NCI-H1092 (cell line): ENCODE measurements at places on chromosomes 6 and 20.

DNA sequence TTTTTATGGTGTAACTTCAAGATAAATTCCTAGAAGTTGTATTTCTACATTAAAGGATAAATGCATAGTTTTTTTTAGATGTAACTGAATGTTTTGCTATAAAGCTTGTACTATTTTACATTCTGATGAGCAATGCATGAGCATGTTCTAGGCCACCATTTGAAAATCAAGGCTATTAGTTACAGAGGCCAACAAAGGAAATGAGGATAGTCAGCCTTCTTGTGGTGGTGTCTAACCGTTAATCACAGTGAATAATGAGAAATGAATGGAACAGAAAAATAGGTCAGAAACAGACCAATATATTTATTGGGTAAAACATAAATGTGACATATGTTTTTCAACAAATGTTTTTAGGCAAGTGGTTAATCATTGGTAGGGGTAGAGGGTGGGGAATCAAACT lies 37.6 kb upstream of the L3MBTL3 start:
- no peak for DNase-seq

- DNase-seq: no peak
These were observed 34.6 kb downstream of the SOX4 start for GRCh38 chr6:21628160-21628559.

DNA sequence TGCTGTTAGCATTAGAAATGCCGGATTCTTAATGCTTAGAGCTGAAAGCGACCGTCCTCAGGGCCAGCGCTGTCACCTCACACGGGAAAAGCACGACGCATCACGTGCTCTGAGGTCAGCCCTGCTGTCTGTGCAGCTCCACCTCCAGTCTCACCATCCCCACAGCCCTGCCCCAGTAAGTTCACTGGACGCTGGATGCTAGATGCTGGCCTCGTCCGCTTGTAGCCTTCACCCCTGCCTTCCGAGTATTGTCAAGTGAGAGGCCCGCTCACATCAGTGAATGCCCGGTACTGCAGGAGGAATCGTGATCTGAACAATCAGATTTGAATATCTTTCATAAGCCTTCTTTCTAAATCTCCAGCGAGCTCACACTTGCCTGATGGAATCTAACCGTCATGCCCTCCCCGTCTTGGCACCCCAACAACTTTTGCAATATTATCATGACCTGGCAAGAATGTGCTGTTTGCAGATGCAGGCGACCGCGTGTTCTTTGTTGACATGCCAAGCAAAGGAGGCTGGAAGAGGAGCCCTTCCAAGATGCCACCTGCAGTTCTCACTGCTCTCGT lies 64.9 kb downstream of the DLL1 start:
- no peak for DNase-seq

- no peak for DNase-seq
These were observed 11.1 kb downstream of the LAMA5 start for GRCh38 chr20:62355878-62356588.

DNA sequence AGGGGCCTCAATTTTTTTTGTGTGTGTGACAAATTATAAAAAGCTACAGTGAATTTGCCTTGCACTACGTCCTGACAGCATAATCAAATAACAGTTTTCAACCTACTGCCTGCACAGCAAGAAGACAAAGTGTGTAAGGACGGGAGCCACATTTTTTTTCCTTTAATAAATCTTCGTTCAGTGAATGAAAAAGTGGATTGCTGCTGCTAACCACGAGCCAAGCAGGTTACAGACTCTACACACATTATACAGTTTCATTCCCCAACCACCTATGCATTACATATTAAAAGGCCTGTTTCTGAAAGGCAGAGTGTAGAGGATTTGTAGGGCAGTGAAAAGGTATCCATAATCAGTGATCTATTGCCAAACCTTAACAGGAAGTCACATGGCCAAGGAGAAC lies 570.0 kb upstream of the BTBD3 start:
- DNase-seq: no peak

GRCh38 chr6:158213925-158214674 lies 46.0 kb downstream of the GTF2H5 start:
- peak; percentile 64 for DNase-seq

GRCh38 chr6:163356324-163356723 lies 58.2 kb upstream of the QKI start:
- DNase-seq: no peak

DNA sequence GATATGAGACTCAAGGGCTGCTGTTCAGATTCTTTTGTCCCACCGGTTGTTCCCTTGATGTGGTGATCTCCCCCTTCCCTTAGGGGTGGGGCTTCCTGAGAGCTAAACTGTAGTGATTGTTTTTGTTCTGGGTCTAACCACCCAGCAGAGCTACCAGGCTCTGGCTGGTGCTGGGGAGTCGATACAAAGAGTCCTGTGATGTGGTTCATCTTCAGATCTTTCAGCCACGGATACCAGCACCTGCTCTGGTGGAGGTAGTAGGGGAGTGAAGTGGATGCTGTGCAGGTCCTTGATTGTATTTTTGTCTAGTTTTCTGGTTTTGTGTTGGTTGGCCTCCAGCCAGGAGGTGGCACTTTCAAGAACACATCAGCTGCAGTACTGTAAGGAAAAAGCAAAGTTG lies 801.6 kb downstream of the EPHA7 start:
- DNase-seq: no peak

DNA sequence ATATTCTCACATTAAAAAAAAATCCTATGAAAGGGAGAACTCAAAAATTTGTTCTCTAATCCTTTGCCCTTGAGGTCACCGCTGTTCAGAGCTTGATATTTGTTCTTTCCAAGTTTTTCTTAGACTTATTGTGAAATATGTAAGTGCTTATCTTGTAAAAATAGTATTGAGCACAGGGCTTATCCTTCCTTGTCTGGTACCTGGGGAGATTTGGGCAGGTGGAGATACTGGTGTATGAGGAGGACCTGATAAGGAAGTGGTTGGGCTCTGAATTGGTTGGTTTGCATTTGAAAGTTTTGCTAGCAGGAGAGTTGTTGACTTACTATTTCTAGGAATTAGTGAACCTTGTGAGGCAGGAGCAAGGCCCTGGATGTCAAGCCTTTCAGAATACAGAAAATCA lies 28.9 kb upstream of the ANKEF1 start:
- no peak for DNase-seq
